ENCODE measurements at places on chromosomes 5 and 9.

GRCh38 chr5:128535251-128535650 lies 2.8 kb downstream of the FBN2 start:
- DNase-seq = no peak

- DNase-seq = no peak
Observed at GRCh38 chr9:114837923-114838322, 32.1 kb upstream of the TNFSF15 start.

- DNase-seq = no peak
Observed at GRCh38 chr9:70000469-70000868, 43.2 kb upstream of the MAMDC2 start.

DNA sequence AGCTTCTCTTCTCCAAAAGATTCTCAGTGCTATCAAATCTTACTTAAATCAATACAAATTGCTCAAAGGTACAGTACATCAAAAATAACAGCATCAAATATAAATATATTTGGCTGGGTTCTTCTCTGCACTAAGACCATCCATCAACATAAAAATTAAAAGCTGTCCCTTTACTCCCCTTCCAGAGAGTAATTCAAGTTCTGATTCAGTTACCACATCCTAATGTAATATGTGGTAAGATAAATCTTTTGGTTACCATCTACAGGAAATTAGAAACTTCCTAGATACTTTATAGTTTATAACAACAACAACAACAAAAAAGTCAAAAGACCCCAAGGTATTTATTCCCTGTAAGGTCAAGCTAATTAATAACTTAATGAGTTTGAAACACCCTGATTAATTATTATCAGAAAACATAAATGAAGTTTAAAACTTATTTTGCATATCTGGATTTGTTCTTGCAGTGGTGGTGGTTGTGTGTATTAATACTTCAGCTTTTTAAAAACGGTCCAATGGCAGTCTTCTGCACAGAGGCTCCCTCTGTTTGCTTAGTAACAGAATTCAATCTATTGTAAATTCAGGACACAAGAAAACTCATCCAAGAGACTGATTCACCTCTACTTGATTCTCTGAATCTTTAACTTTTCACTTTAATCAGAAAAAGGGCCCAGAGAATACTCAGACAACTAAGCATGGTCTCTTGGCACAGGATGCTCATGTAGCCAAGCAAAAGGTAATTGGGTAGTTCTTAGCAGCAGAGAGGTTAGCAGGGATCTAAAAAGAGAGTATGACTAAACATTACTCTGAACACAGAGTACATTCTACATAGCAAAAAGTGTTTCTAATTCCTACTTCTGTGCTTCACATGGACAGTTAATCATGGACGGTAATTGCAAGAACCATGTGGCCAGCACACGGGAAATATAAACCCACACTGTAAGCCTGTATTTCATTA lies 20.1 kb downstream of the DIAPH1 start:
- DNase-seq = no peak

- no peak for DNase-seq
Observed at GRCh38 chr5:157057459-157058370, 1.2 kb downstream of the HAVCR1 start.
